ENCODE measurements at places on chromosomes 2 and 18. TPM values are rescaled to one million over a fixed set of nuclear protein-coding genes. Genes with fewer than 3 reads are reported as not detected.

GRCh38 chr2:88066543-88066942 is 1.1 kb upstream of the SMYD1 start:
- H3K36me3 ChIP-seq = no peaks in the 10 kb centered on the region
- DNase-seq = no peak
- H3K27me3 ChIP-seq = peaks cover 3% of the 10 kb centered on the region
- no peak overlapping the region for H3K27ac ChIP-seq

Gene DQX1
- total RNA-seq = not detected

- no peaks in the 10 kb centered on the region for H3K36me3 ChIP-seq
- H3K4me1 ChIP-seq = peaks cover 22% of the 10 kb centered on the region
- no peak overlapping the region for H3K4me3 ChIP-seq
- H3K27ac ChIP-seq = no peak overlapping the region
- DNase-seq = no peak
Observed at GRCh38 chr18:9756933-9757470, 48.9 kb downstream of the RAB31 start.

Gene PSMA8
- not detected for total RNA-seq

GRCh38 chr2:73283545-73284295 is 558 bp downstream of the FBXO41 start:
- H3K4me3 ChIP-seq = peak overlapping the region; percentile 70
- no peak for DNase-seq
- no peak overlapping the region for H3K27ac ChIP-seq
- peaks cover 33% of the 10 kb centered on the region for H3K27me3 ChIP-seq
- no peaks in the 10 kb centered on the region for H3K4me1 ChIP-seq

GRCh38 chr2:9232166-9232479 is 25.5 kb downstream of the ASAP2 start:
- peaks cover 5% of the 10 kb centered on the region for H3K36me3 ChIP-seq
- H3K27me3 ChIP-seq = peaks cover 2% of the 10 kb centered on the region
- peak overlapping the region; percentile 73 for H3K27ac ChIP-seq
- H3K4me1 ChIP-seq = peaks cover 100% of the 10 kb centered on the region

- H3K4me1 ChIP-seq = no peaks in the 10 kb centered on the region
- H3K27me3 ChIP-seq = peaks cover 24% of the 10 kb centered on the region
- H3K36me3 ChIP-seq = no peaks in the 10 kb centered on the region
- no peak overlapping the region for H3K27ac ChIP-seq
Observed at GRCh38 chr18:11081009-11081532, 68.3 kb downstream of the PIEZO2 start.

GRCh38 chr2:65630643-65631042 is 198.2 kb upstream of the SPRED2 start:
- peak overlapping the region; percentile 37 for H3K27ac ChIP-seq
- H3K27me3 ChIP-seq = peaks cover 8% of the 10 kb centered on the region
- peaks cover 22% of the 10 kb centered on the region for H3K4me1 ChIP-seq
- no peak overlapping the region for H3K4me3 ChIP-seq
- DNase-seq = peak; percentile 81
- H3K36me3 ChIP-seq = peaks cover 4% of the 10 kb centered on the region

DNA sequence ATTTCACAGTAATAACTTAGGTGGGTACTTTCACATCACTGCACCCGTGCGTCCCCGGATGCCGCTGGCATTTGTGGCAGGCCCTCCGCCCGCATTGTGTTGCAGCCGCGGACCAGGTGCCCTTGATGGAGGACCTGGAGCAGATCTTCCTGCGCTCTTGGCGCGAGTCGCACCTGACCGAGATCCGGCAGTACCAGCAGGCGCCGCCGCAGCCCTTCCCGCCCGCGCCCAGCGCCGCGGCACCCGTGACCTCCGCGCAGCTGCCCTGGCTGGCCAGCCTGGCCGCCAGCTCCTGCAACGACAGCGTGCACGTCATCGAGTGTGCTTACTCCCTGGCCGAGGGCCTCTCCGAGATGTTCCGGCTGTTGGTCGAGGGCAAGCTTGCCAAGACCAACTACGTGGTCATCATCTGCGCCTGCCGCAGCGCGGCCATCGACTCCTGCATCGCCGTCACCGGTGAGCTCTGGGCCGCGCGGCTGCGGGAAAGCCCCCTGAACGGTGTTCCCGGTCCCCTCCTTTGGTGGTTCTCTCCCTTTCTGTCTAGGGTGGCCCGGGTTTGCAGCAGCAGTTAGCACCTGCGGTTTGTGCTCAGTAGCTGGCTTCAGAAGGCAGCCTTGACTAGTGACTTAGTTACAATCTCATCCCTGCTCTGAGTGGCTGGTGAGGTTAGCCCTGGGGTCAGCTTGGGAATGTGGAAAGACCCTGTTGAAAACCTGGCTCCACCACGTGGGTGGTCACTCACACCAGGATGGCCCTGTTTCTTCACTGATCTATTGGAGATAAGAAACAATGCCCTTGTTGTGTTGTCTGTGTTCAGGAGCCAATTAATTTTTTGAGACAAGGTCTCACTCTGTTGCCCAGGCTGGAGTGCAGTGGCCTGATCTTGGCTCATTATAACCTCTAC is 59.1 kb downstream of the GREB1 start:
- H3K27ac ChIP-seq = no peak overlapping the region
- no peaks in the 10 kb centered on the region for H3K36me3 ChIP-seq
- no peaks in the 10 kb centered on the region for H3K4me1 ChIP-seq
- H3K27me3 ChIP-seq = peaks cover 27% of the 10 kb centered on the region
- DNase-seq = no peak

GRCh38 chr2:174716785-174717184 is 47.5 kb downstream of the CHRNA1 start:
- no peaks in the 10 kb centered on the region for H3K36me3 ChIP-seq
- peaks cover 14% of the 10 kb centered on the region for H3K27me3 ChIP-seq
- no peak for DNase-seq

DNA sequence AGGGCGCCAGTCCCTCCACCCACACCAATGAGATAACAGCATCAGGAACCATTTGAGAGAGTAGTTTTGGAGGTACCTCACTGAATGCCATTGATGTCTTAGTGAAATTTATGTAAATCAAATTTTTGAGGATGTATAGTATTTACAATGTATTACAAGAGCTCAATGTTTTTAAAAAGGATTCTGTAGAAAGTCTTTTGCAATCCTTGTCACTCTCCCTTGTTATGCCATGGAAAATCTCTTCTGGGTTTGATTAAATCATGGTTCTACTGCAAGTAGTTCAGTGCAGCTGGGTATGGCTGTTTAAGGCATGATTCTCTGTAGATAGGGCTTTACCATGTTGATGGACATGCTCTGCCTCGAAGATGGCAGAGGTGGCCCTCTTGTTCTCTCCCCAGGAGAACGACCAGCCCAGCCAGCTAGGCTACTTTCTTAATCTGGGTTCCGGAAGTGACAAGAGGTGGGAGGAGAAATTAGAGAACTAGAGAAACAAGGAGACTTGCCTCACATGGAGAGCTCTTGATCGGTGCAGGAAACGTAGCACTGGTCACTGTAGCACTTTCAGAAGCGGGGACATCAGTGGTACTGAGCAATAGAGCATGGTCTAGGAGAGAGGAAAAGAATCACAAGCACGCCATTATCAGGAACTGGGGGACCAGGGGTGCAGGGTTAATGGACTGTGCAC is 202.7 kb downstream of the CLIP4 start:
- H3K36me3 ChIP-seq = no peaks in the 10 kb centered on the region
- no peak for DNase-seq
- H3K27me3 ChIP-seq = peaks cover 15% of the 10 kb centered on the region
- no peak overlapping the region for H3K27ac ChIP-seq
- no peak overlapping the region for H3K4me3 ChIP-seq

GRCh38 chr2:20451761-20452499 is 5.1 kb downstream of the RHOB start:
- H3K27me3 ChIP-seq = peaks cover 23% of the 10 kb centered on the region
- H3K27ac ChIP-seq = peak overlapping the region; percentile 81
- peak overlapping the region; percentile 89 for H3K4me3 ChIP-seq
- no peak for DNase-seq

- H3K36me3 ChIP-seq = no peaks in the 10 kb centered on the region
- H3K4me1 ChIP-seq = no peaks in the 10 kb centered on the region
- H3K4me3 ChIP-seq = no peak overlapping the region
- no peak for DNase-seq
- H3K27ac ChIP-seq = no peak overlapping the region
Observed at GRCh38 chr2:80473796-80474195, 169.2 kb upstream of the LRRTM1 start.

Gene FAM124B
- total RNA-seq = not detected

- peaks cover 2% of the 10 kb centered on the region for H3K27me3 ChIP-seq
- peaks cover 36% of the 10 kb centered on the region for H3K4me1 ChIP-seq
- H3K27ac ChIP-seq = peak overlapping the region; percentile 91
- DNase-seq = peak; percentile 4
- H3K4me3 ChIP-seq = peak overlapping the region; percentile 66
Observed at GRCh38 chr2:45698554-45698953, 47.1 kb downstream of the PRKCE start.

Gene ASXL2
- total RNA-seq = 26.5 TPM

Gene TFCP2L1
- not detected for total RNA-seq

- no peak overlapping the region for H3K27ac ChIP-seq
- no peaks in the 10 kb centered on the region for H3K4me1 ChIP-seq
- no peaks in the 10 kb centered on the region for H3K27me3 ChIP-seq
- H3K4me3 ChIP-seq = no peak overlapping the region
- DNase-seq = no peak
Observed at GRCh38 chr2:232787806-232788205, 11.4 kb upstream of the KCNJ13 start.

GRCh38 chr2:24050041-24050979 is 769 bp downstream of the FKBP1B start:
- no peak overlapping the region for H3K4me3 ChIP-seq
- H3K4me1 ChIP-seq = peaks cover 19% of the 10 kb centered on the region
- H3K36me3 ChIP-seq = no peaks in the 10 kb centered on the region
- DNase-seq = no peak
- no peak overlapping the region for H3K27ac ChIP-seq
- H3K27me3 ChIP-seq = no peaks in the 10 kb centered on the region

GRCh38 chr2:143225931-143226330 is 96.7 kb downstream of the ARHGAP15 start:
- no peak overlapping the region for H3K27ac ChIP-seq
- H3K4me3 ChIP-seq = peak overlapping the region; percentile 14
- H3K27me3 ChIP-seq = peaks cover 4% of the 10 kb centered on the region
- H3K36me3 ChIP-seq = no peaks in the 10 kb centered on the region
- no peak for DNase-seq

- no peak overlapping the region for H3K27ac ChIP-seq
- DNase-seq = no peak
- no peak overlapping the region for H3K4me3 ChIP-seq
- no peaks in the 10 kb centered on the region for H3K4me1 ChIP-seq
Observed at GRCh38 chr18:4536447-4536846, 81.3 kb upstream of the DLGAP1 start.

DNA sequence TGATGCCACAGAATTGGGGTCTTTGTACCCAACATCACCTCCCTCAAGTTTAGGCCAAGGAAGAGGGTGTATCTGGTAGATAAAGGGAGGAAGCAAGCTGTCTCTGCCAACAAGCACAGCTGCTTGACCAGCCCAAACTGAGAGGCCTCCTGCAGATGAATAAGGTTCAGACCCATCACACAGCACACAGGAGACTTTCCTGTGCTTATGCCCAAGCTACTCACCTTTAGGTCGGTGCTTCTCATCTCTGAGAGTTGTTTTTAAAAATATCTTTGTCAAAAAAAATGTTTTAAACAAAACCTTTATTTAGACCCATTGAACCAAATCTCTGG is 24.7 kb upstream of the SP3 start:
- no peaks in the 10 kb centered on the region for H3K36me3 ChIP-seq
- H3K27ac ChIP-seq = no peak overlapping the region
- peaks cover 10% of the 10 kb centered on the region for H3K27me3 ChIP-seq
- no peak for DNase-seq
- H3K4me3 ChIP-seq = no peak overlapping the region

Gene PROKR1
- not detected for total RNA-seq

- peaks cover 15% of the 10 kb centered on the region for H3K36me3 ChIP-seq
- H3K27me3 ChIP-seq = no peaks in the 10 kb centered on the region
- no peak overlapping the region for H3K4me3 ChIP-seq
- no peak for DNase-seq
Observed at GRCh38 chr2:171553858-171554257, 31.6 kb downstream of the CYBRD1 start.

Gene TNFAIP6
- 0.59 TPM for total RNA-seq

DNA sequence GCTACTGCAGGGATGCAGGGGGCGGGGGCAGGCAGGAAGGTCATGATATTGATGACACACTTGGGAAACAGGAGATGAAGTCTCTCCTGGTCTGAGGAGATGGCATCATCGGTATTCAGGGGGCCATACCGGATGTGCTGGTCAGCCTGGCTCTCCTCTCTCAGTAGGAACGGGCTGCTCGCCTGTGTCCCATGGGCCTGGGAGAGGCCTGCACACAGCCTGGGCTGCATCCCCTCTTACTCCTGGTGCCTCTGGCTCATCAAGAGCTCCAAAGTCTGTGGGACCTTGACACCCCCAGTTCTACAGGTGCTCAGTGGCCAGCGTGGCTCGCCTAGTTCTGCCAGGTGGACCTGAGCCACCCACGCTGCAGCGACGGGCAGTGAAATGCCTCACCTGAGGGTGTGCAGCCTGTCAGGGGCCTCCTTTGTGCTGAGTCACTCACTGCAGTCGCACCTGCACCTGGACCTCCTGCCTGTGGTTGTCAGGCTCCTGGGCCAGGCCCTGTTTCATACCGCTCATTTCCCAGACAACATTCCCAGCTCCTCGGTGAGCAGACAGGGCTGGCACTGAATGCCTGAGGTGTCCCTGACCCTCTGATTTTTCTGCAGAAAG is 18.6 kb upstream of the CNDP1 start:
- no peak for DNase-seq
- H3K27me3 ChIP-seq = no peaks in the 10 kb centered on the region
- no peak overlapping the region for H3K4me3 ChIP-seq
- H3K4me1 ChIP-seq = no peaks in the 10 kb centered on the region
- peaks cover 23% of the 10 kb centered on the region for H3K36me3 ChIP-seq
- H3K27ac ChIP-seq = no peak overlapping the region

Gene PTGR3
- total RNA-seq = 40.2 TPM

DNA sequence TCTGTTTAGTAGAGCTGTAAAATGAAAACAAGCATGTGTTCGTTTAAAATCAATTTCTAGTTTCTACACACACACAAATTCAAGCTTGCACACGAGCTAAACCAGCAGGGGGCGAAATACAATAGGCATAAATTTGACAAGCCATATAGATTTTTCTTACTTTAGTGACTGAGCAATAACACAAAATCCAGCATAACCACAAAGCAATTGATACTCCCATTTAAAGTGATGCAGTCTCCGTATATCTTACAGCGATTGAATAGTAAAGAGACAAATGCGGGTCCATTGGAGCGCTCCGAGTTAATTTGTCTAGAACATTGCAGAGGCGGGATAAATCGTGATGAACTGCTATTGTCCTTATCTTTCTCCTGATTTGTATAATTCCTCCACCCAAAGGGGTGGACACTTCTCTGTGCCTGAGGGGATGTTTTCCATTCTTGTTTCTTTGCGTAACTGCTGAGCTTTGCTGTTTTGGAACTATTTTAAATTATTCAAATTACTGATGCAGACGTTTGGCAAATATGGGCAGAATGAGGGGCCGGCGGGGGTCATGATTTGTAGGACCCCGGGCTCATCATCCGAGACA is 1.2 kb upstream of the AFTPH start:
- H3K36me3 ChIP-seq = peaks cover 4% of the 10 kb centered on the region
- peaks cover 29% of the 10 kb centered on the region for H3K4me1 ChIP-seq
- H3K27me3 ChIP-seq = peaks cover 9% of the 10 kb centered on the region
- DNase-seq = peak; percentile 79

- no peak for DNase-seq
- no peak overlapping the region for H3K4me3 ChIP-seq
- H3K27ac ChIP-seq = no peak overlapping the region
- H3K4me1 ChIP-seq = no peaks in the 10 kb centered on the region
- H3K27me3 ChIP-seq = peaks cover 43% of the 10 kb centered on the region
Observed at GRCh38 chr2:71581026-71581425, 127.7 kb downstream of the DYSF start.
